ENCODE measurements at places on chromosomes 4 and X. TPM values are rescaled to one million over a fixed set of nuclear protein-coding genes. Genes with fewer than 3 reads are reported as not detected.

BTC gene
- 12.8 TPM for total RNA-seq

INTU gene
- total RNA-seq = 1.1 TPM

ARHGEF38 gene
- total RNA-seq = 2.0 TPM

CTAG1B gene
- not detected for total RNA-seq

ETDB gene
- total RNA-seq = not detected

MAGEA10 gene
- not detected for total RNA-seq

DKK2 gene
- total RNA-seq = not detected

SPRY1 gene
- 26.4 TPM for total RNA-seq

LPAR4 gene
- not detected for total RNA-seq

EPGN gene
- 98.0 TPM for total RNA-seq

NAP1L3 gene
- 1.9 TPM for total RNA-seq

GYPB gene
- not detected for total RNA-seq

BBS12 gene
- total RNA-seq = 0.69 TPM

STBD1 gene
- 10.9 TPM for total RNA-seq

CLDN34 gene
- 0.66 TPM for total RNA-seq

HTRA3 gene
- 4.0 TPM for total RNA-seq

SH3D19 gene
- 31.1 TPM for total RNA-seq

GPRIN3 gene
- total RNA-seq = not detected

TMEM131L gene
- total RNA-seq = 7.7 TPM

RS1 gene
- total RNA-seq = not detected

SCFD2 gene
- total RNA-seq = 40.7 TPM

OR13H1 gene
- total RNA-seq = not detected

REELD1 gene
- not detected for total RNA-seq

CCDC110 gene
- not detected for total RNA-seq

BRS3 gene
- not detected for total RNA-seq

COPS4 gene
- 58.3 TPM for total RNA-seq

TMSB15A gene
- not detected for total RNA-seq

ARX gene
- not detected for total RNA-seq

MND1 gene
- 7.9 TPM for total RNA-seq

S100G gene
- total RNA-seq = not detected

WAS gene
- total RNA-seq = not detected

TEX11 gene
- not detected for total RNA-seq

IKBKG gene
- 34.3 TPM for total RNA-seq

SHOX gene
- total RNA-seq = not detected

IL2RG gene
- total RNA-seq = not detected

NAT8L gene
- 2.0 TPM for total RNA-seq

KDR gene
- 0.63 TPM for total RNA-seq

ALAS2 gene
- not detected for total RNA-seq

TMSB15C gene
- total RNA-seq = 4.6 TPM

GATA1 gene
- total RNA-seq = not detected

FREM3 gene
- not detected for total RNA-seq

TLR10 gene
- not detected for total RNA-seq

KLB gene
- total RNA-seq = not detected

NCAPG gene
- total RNA-seq = 27.6 TPM

TMPRSS11F gene
- not detected for total RNA-seq

PTCHD1 gene
- not detected for total RNA-seq

GYPA gene
- not detected for total RNA-seq

MAGEA12 gene
- total RNA-seq = 0.23 TPM

MCUB gene
- total RNA-seq = 21.7 TPM

PPBP gene
- not detected for total RNA-seq

PAGE4 gene
- not detected for total RNA-seq

DYNLT3 gene
- total RNA-seq = 29.6 TPM

GNRHR gene
- total RNA-seq = not detected

PHOX2B gene
- total RNA-seq = not detected
